ENCODE measurements at places on chromosomes 3 and 15. TPM values are rescaled to one million over a fixed set of nuclear protein-coding genes. Genes with fewer than 3 reads are reported as not detected.

- no peaks in the 10 kb centered on the region for H3K36me3 ChIP-seq
- peaks cover 48% of the 10 kb centered on the region for H3K27me3 ChIP-seq
- H3K4me3 ChIP-seq, result no peak overlapping the region
- H3K4me1 ChIP-seq, result peaks cover 17% of the 10 kb centered on the region
- no peak for DNase-seq
Observed at GRCh38 chr15:94053626-94054025, 177.7 kb upstream of the MCTP2 start.

DNA sequence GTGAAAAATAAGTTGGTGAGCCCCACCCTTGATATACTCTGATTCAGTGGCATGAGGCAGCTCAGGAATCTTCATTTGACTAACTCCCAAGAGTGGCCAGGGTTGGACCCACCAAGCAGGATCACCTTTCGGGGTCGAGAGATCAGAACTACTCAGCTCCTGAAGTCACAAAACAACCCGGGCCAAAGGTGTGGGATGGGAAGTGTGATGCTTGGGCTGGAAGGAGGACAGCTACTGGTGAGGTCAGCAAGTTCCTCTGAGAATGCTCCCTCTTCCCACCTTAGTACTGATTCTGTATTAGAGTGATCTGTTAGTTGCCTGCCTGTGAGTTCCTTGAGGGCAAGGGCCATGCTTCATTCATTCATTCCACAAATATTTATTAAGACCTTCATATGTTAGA is 15.1 kb downstream of the ESYT3 start:
- no peak overlapping the region for H3K4me3 ChIP-seq
- H3K27ac ChIP-seq, result no peak overlapping the region
- no peaks in the 10 kb centered on the region for H3K36me3 ChIP-seq
- DNase-seq, result no peak

DNA sequence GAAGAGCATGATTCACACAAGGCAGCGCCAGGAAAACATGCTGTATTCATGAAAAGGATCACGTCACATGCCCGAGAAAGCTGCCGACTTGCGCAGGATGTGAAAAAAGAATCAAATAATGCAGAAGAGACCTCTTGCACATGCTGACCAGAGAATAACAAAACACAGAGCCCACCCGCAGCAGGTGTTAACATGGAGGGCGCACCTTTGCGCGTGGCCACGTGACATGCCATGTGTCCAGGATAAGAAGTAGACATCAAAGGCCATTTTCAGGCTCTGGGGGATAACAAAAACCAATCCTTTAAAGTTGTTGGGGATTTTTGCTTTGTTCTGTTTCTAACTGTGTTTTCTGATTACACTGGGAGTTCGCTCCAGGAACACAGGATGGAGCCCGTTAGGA is 1332.8 kb downstream of the ZPLD1 start:
- H3K36me3 ChIP-seq, result no peaks in the 10 kb centered on the region
- no peak overlapping the region for H3K4me3 ChIP-seq
- H3K27ac ChIP-seq, result no peak overlapping the region
- H3K27me3 ChIP-seq, result peaks cover 4% of the 10 kb centered on the region
- no peak for DNase-seq

GRCh38 chr3:16998236-16998923 is 113.6 kb downstream of the PLCL2 start:
- H3K27ac ChIP-seq, result no peak overlapping the region
- no peaks in the 10 kb centered on the region for H3K36me3 ChIP-seq
- no peak overlapping the region for H3K4me3 ChIP-seq
- peaks cover 9% of the 10 kb centered on the region for H3K4me1 ChIP-seq
- H3K27me3 ChIP-seq, result peaks cover 9% of the 10 kb centered on the region

- H3K36me3 ChIP-seq, result no peaks in the 10 kb centered on the region
- H3K27ac ChIP-seq, result no peak overlapping the region
Observed at GRCh38 chr15:29635513-29636098, 186.7 kb downstream of the TJP1 start.

- H3K4me3 ChIP-seq, result no peak overlapping the region
- DNase-seq, result no peak
- no peak overlapping the region for H3K27ac ChIP-seq
- peaks cover 12% of the 10 kb centered on the region for H3K27me3 ChIP-seq
- H3K4me1 ChIP-seq, result no peaks in the 10 kb centered on the region
- no peaks in the 10 kb centered on the region for H3K36me3 ChIP-seq
Observed at GRCh38 chr3:50430950-50431435, 71.7 kb upstream of the TMEM115 start.

DNA sequence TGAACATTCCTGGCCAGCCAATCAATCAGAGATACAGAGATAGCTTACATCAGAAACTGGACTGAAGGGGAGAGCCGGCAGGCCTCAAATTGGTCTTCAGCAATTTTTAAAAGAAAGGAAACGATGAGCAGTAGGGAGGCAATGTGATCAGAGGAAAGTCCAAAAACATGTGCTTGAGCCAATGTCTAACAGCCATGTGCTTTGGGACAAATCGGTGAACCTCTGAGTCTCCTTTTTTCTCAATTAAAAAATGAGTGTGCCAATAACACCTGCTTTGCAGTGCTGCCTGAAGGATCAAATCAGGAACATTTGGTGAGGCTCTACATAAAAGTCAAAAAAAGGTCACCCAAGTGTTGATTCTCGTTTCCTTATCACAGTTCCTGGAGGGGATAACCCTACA is 7.4 kb upstream of the EIF4E3 start:
- DNase-seq, result no peak
- no peak overlapping the region for H3K4me3 ChIP-seq
- peaks cover 60% of the 10 kb centered on the region for H3K27me3 ChIP-seq

DNA sequence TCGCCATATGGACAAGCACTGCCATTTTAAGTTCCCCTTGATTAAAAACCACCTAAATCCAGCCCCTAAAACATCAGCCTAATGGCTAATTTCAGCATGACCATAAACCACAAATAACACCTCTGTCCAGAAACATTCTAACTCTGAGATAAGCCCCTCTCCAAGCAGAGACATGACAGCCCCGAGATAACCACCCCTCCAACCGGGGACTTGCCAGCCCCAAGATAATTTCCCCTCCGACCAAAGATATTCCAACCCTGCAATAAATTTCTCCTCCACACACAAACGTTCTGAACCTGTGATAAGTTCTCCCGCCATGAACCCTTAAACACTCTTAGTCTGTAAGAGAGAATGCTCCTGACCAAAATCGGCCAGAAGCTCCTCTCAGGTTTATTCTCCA is 586.8 kb downstream of the EDEM1 start:
- no peak for DNase-seq
- H3K4me3 ChIP-seq, result no peak overlapping the region
- no peaks in the 10 kb centered on the region for H3K4me1 ChIP-seq
- H3K36me3 ChIP-seq, result no peaks in the 10 kb centered on the region

GRCh38 chr3:14301558-14301957 is 100.8 kb upstream of the SLC6A6 start:
- DNase-seq, result no peak
- H3K4me1 ChIP-seq, result peaks cover 17% of the 10 kb centered on the region
- no peaks in the 10 kb centered on the region for H3K36me3 ChIP-seq
- H3K4me3 ChIP-seq, result no peak overlapping the region
- no peak overlapping the region for H3K27ac ChIP-seq

DNA sequence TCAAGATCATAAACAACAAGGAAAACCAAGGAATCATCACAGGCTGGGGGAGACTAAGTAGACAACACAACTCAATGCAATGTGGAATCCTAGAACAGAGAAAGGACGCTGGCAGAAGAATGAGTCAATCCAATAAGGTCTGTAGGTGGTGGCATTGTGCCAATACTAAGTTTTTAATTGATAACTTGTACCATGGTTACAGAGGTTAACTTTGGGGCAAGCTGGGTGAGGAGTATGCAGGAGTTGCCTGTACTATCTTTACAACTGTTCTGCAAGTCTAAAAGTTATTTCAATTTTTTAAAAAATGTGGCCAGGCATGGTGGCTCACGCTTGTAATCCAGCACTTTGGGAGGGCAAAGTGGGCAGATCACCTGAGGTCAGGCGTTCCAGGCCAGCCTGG is 46.2 kb downstream of the RORA start:
- no peak overlapping the region for H3K27ac ChIP-seq
- H3K36me3 ChIP-seq, result no peaks in the 10 kb centered on the region
- H3K4me1 ChIP-seq, result peaks cover 2% of the 10 kb centered on the region
- DNase-seq, result no peak

- H3K36me3 ChIP-seq, result no peaks in the 10 kb centered on the region
- no peak overlapping the region for H3K27ac ChIP-seq
- no peak overlapping the region for H3K4me3 ChIP-seq
- no peaks in the 10 kb centered on the region for H3K27me3 ChIP-seq
Observed at GRCh38 chr3:59016930-59017616, 32.8 kb downstream of the CFAP20DC start.

- no peak for DNase-seq
- no peak overlapping the region for H3K4me3 ChIP-seq
- H3K4me1 ChIP-seq, result peaks cover 40% of the 10 kb centered on the region
- H3K27me3 ChIP-seq, result peaks cover 4% of the 10 kb centered on the region
- peak overlapping the region; percentile 54 for H3K27ac ChIP-seq
Observed at GRCh38 chr3:185981621-185982020, 43.8 kb upstream of the TRA2B start.

DNA sequence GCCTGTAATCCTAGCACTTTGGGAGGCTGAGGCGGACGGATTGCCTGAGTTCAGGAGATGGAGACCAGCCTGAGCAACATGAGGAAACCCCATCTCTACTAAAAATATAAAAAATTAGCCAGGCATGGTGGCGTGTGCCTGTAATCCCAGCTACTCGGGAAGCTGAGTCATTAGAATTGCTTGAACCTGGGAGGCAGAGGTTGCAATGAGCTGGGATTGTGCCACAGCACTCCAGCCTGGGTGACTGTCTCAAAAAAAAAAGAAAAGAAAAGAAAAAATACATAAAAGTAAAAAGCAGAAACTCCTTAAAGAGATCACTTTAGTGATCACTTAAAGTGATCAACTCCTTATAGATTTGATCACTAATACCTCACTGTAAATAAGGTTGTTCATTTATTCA is 78.0 kb downstream of the GMPS start:
- peaks cover 2% of the 10 kb centered on the region for H3K36me3 ChIP-seq
- no peak for DNase-seq
- peaks cover 41% of the 10 kb centered on the region for H3K4me1 ChIP-seq
- H3K27me3 ChIP-seq, result no peaks in the 10 kb centered on the region
- no peak overlapping the region for H3K4me3 ChIP-seq

- no peak overlapping the region for H3K4me3 ChIP-seq
- H3K4me1 ChIP-seq, result peaks cover 9% of the 10 kb centered on the region
Observed at GRCh38 chr3:174488527-174488926, 370.6 kb upstream of the NAALADL2 start.

GRCh38 chr3:51550080-51550819 is 11.7 kb downstream of the RAD54L2 start:
- no peak overlapping the region for H3K27ac ChIP-seq
- no peaks in the 10 kb centered on the region for H3K4me1 ChIP-seq
- no peak overlapping the region for H3K4me3 ChIP-seq

- H3K36me3 ChIP-seq, result no peaks in the 10 kb centered on the region
- peaks cover 70% of the 10 kb centered on the region for H3K27me3 ChIP-seq
- no peak for DNase-seq
- H3K4me3 ChIP-seq, result no peak overlapping the region
Observed at GRCh38 chr3:187626581-187626980, 43.6 kb downstream of the SST start.

DNA sequence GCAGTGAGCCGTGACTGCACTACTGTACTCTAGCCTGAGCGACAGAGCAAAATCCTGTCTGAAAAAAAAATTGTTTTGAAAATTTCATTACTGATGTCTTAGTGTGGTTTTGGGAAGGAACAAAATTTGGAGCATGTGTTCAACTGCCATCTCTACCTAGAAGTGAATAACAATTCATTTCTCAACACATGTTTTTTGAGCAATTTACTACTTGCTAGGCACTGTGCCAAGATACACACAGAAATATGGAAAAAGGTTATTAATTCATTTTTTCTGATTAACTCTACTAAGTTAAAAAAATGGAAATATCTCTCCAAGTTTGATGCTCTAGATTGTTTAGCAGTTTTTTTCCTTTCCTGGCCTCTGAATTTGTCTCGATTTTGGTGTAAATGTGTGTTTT is 5.2 kb upstream of the TCF12 start:
- peak overlapping the region; percentile 28 for H3K27ac ChIP-seq
- H3K4me1 ChIP-seq, result peaks cover 28% of the 10 kb centered on the region
- no peak overlapping the region for H3K4me3 ChIP-seq
- no peaks in the 10 kb centered on the region for H3K27me3 ChIP-seq

GRCh38 chr15:25877681-25878080 is 14.6 kb upstream of the ATP10A start:
- no peaks in the 10 kb centered on the region for H3K27me3 ChIP-seq
- peaks cover 16% of the 10 kb centered on the region for H3K4me1 ChIP-seq

DNA sequence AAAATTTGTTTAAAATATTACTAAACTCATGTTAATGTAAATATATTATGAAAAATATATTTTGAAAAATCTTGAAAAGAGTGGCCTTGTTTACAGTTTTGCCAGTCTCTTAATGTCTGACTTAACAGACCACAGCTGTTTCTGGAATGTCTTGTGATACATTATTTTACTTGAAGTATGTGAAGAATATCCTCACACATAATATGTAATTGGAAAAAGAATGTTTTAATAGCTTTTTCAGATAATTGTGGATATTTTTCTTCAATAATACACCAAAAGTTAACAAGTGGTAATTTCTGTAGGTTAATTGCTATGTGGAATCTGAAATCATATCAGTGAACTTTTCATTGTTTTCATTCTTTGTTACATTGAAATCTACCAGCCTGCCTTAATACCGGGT is 101.3 kb downstream of the UBE2E2 start:
- no peak for DNase-seq
- H3K27me3 ChIP-seq, result no peaks in the 10 kb centered on the region
- H3K36me3 ChIP-seq, result peaks cover 5% of the 10 kb centered on the region
- H3K4me1 ChIP-seq, result peaks cover 41% of the 10 kb centered on the region
- no peak overlapping the region for H3K27ac ChIP-seq

GRCh38 chr3:40581166-40581565 is 56.4 kb downstream of the ZNF621 start:
- no peaks in the 10 kb centered on the region for H3K36me3 ChIP-seq
- no peak for DNase-seq
- peaks cover 11% of the 10 kb centered on the region for H3K4me1 ChIP-seq
- peaks cover 46% of the 10 kb centered on the region for H3K27me3 ChIP-seq
- H3K27ac ChIP-seq, result no peak overlapping the region

GRCh38 chr3:88960019-88960418 is 147.4 kb upstream of the EPHA3 start:
- no peaks in the 10 kb centered on the region for H3K27me3 ChIP-seq
- no peak overlapping the region for H3K4me3 ChIP-seq
- DNase-seq, result no peak
- H3K36me3 ChIP-seq, result no peaks in the 10 kb centered on the region
- H3K4me1 ChIP-seq, result peaks cover 23% of the 10 kb centered on the region

- DNase-seq, result no peak
- no peak overlapping the region for H3K4me3 ChIP-seq
- no peaks in the 10 kb centered on the region for H3K36me3 ChIP-seq
- peaks cover 9% of the 10 kb centered on the region for H3K4me1 ChIP-seq
- no peak overlapping the region for H3K27ac ChIP-seq
Observed at GRCh38 chr3:72188536-72188935, 403.6 kb upstream of the PROK2 start.

Gene ARPIN
- total RNA-seq, result 18.7 TPM

Gene GPR171
- not detected for total RNA-seq

Gene SYNPR
- total RNA-seq, result not detected

Gene THBS1
- 849 TPM for total RNA-seq

Gene OR5H14
- total RNA-seq, result not detected

Gene GPR149
- total RNA-seq, result not detected

Gene UBE2E1
- total RNA-seq, result 104 TPM
